Activated CD8-positive, alpha-beta memory T cell treated with anti-CD3 and anti-CD28 coated beads, Interleukin-2, amount 10 ng/mL, durations not matched to agents 7 days and 5 days (primary cell): ENCODE measurements at places on chromosomes 2 and 18.
A peak's percentile ranks its signal among the peaks of the same experiment; 100 is the strongest.

GRCh38 chr2:240514631-240515030 is 43.2 kb downstream of the ANKMY1 start:
- no peak for DNase-seq

GRCh38 chr2:105919826-105920225 is 175.1 kb downstream of the NCK2 start:
- peak; percentile 59 for DNase-seq

- DNase-seq, result no peak
Observed at GRCh38 chr18:71301596-71301995, 1012.8 kb downstream of the SOCS6 start.

- DNase-seq, result no peak
Observed at GRCh38 chr18:48828194-48828545, 122.6 kb downstream of the SMAD7 start.

DNA sequence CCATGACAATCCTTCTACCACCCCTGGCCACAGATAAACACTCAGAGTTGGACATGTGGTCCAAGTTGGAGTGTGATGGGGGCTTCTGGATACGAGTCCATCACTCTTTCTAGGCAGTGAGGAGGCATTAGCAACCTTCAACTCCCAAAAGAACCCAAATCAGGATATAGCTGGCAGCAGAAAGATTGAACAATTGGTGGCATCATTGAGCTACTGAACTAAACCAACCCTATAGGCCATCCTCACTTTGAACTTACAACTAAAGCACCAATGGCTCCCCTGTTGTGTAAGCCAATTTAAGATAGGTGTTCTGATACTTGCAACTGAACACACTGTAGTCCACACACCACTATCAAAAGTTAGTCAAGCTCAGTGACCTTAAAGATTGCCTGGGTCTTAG is 24.0 kb upstream of the MARCO start:
- DNase-seq, result no peak

DNA sequence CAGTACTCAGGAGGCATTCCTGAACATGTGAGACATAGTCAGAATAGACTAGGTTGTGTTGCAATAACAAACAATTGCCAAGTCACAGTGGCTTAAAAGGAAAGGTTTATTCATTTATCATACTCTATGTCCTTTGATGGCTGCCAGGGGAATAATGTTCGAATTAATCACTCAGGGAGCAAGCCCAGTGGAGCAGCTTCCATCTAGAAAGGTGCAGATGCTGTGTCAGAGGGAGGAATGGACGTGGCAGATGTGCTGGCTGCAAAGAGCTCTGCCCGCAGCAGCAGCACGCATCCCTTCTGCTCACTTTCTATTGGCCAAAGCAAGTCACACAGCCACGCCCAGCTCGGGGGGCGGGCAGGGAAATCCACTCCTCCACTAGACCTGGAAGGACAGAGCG is 105.9 kb upstream of the AQP4 start:
- no peak for DNase-seq

- DNase-seq, result no peak
Observed at GRCh38 chr2:133733901-133734255, 165.6 kb upstream of the NCKAP5 start.

DNA sequence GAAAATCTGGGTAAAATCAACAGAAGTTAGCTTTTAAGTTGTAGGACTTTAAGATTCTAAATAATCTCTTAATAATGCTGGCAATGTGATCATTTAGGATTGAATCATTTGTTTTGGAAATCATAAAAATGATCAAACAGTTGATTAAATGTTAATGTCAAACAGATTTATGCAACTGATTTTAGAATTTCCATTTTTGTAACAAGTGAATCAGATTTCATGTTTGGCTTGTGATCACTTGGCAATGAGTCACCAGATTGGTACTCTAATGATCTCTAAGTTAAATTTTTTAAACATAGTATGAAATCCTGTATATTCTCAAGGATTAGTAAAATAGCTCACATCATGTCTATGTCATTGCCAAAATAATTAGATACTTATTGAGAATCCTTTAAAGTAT is 50.1 kb upstream of the UNC80 start:
- DNase-seq, result no peak

- DNase-seq, result peak; percentile 83
Observed at GRCh38 chr2:234288974-234289455, 207.9 kb downstream of the ARL4C start.

GRCh38 chr2:237250599-237250998 is 163.4 kb downstream of the COL6A3 start:
- DNase-seq, result no peak

- DNase-seq, result no peak
Observed at GRCh38 chr2:106339609-106340008, 128.6 kb downstream of the RGPD3 start.

DNA sequence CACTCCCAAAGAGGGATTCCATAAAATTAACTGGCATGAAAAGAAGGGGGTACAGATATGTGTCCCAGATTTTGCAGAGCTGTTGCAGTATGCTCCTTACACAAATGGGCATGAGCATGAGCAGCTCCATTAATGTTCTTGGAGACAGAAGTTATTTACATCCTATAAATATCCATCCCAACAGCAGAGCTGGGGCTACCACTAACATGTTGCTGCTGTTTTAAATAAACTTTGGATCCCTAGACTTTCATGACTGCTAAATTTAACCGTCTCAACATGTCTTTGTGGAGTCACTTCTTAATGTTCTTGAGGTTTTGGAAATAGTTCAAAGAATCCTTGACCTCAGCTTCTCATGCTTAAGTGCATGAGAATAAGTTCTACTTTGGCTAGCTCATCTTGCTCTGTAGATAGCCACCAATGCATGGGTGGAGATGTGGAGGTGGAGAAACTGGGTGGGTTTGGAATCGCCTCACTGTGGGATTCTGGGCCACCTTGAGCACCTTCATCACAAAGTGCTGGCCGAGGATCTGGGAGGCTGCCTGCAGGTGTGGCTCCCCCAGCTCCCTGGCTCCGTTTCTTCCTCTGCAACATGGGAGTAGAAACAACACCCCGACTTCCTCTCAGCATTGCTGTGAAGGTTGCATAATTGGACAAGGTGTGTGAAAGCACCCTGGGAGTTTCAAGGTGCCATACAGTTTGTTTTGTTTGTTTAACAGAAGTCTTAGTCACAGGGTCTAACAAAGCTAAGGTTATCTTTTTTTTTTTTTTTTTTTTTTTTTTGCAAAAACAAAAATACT is 307.2 kb downstream of the MYCN start:
- DNase-seq, result no peak

DNA sequence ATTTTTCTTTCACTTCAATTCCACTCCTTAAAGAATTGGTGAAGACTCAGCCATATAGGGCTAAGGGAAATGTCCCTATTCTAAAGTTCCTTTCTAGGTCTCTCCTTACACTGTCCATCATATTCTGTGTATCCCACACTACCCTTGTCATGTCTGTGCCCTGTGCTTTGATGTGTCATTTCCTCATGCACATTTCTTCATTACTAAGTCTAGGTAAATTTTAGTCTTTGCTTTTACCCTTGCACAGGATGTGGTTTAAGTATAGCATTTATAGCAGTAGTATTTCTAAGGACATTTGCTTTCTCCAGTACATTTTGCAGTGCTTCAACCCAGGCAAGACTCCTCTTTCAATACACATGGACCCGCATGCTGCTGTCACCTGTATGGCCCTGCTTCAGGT is 221.5 kb upstream of the ACVR2A start:
- no peak for DNase-seq

DNA sequence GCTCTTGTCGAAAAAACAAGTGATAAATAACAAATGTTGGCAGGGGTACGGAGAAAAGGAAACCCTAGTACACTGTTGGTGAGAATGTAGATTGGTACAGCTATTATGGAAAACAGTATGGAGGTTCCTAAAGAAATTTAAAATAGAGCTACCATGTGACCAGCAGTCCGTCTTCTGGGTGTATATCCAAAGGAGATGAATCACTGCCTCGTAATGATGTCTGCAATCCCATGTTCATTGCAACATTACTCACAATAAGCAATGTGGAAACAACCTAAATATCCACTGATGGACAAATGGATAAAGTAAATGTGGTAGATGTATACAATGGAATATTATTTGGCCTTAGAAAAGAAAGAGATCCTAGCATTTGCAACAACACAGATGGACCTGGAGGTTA is 50.6 kb downstream of the SLC16A14 start:
- no peak for DNase-seq

- no peak for DNase-seq
Observed at GRCh38 chr2:121333231-121333630, 48.2 kb upstream of the TFCP2L1 start.

GRCh38 chr2:239876271-239876947 is 148.7 kb downstream of the NDUFA10 start:
- DNase-seq, result peak; percentile 26

DNA sequence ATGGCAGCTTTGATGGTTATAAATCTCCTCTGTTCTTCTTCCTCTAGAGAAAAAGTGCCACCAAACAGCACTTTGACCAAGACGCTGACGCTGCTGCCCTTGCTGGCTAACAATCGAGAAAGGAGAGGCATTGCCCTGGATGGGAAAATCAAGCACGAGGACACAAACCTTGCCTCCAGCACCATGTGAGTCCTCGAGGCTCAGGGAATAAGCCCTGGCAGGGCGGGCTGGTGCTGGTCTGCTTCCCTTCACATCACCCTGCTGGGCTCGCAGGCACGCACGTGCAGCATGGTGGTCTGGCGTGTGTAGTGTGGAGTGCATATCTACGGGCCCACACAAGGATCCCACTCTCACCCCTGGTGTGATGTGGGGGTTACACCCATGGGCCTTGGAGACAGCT is 19.4 kb upstream of the DGKD start:
- DNase-seq, result no peak

GRCh38 chr2:119432851-119433522 is 1.3 kb downstream of the TMEM37 start:
- DNase-seq, result no peak

- no peak for DNase-seq
Observed at GRCh38 chr2:1802046-1802445, 57.7 kb upstream of the PXDN start.

DNA sequence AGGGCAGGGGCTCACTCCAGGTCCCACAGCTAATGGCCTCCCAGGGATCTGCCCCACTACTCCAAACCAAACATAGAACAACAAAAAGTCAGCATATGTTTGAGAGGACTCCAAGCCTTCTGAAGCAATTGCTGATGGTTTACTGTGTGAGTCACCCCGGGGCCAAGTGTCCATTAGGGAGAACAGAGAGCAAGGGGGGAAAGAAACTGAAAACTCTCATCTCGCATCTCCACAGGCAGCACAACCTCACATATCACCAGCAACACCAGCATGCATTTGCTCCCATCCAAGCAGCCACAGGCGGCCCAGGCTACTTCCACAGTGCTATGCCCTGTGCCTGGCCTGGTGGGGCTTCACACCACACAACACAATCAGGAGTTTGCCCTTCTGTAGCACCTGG is 39.1 kb downstream of the CYRIA start:
- no peak for DNase-seq

DNA sequence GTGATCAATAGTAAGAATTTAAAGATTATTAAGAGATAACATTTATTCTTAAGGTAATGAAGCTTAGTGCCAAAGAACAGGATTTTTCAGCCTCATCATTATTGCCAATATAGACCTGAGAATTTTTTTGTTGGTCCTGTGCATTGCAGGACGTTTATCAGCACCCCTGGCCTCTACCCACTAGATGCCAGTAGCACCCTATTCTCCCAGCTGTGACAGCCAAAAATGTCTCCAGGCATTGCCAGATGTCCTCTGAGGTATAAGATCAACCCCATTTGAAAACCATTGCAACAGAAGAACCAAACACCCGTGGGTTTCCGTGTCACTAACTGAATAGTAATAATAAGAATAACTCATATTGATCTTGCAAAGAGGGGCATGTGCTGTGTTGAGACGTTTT is 700.0 kb upstream of the SOX11 start:
- no peak for DNase-seq

DNA sequence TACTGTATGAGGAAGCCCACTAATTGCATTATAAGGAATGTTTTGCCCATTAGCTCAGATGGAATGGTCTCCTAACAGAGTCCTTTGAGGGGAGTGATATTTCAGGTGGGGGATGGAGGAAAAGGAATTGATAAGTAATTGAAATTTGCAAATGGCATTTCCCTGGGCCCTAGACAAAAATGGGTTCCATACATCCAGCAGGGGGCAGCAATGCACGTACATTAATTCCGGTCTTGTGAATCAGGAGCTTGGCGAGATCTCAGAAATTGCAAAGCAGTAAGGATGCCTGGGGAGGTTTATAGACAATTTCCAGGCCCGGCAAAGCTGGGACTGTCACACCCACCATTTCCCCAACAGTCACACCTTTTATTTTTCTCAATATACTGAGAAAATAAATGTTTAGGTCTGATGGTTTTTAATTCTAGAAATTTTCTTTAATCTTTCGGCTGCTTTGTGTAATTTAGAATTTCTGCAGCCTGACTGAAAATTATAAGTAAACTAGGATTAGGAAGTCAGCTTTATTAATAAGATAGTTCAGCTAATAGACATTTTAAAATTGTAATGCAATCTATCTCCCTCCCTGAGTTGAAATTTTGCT is 122.8 kb downstream of the LYPD1 start:
- peak; percentile 57 for DNase-seq

DNA sequence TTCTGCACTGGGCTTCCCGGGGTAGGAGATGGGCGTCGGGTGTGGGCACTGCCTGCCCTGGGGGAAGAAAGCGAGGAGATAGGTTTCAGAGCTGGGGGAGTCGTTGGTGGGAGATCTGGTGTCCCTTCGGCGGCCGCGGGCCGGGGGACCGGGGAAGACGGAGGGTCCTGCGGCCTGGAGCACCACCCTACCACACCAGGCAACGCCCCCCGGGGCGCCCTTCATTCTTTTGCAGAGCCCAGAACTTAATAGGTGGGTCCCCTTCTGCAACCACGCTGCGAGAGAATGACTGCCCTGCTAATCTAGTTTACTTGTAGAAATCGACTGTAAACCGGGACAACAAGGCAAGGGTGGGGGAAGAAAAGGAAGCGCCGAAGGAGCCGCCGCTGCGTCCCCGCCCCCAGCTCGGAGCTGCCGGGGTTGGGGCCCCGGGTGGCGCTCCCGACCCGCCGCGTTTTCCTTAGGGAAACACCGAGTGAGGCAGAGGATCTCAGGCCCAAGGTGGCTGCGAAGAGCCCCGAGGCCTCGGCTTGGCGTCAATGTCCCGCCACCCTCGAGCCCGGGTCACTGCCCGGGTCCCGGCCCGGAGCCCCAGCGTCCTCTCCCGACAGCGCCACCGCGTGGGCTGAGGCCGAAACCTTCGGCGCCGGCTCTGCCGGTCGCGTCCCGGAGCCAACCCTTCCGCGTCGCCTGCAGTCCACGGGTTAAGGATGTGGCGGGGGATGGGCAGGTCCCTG is 5.4 kb upstream of the SATB2 start:
- no peak for DNase-seq

GRCh38 chr18:45916302-45916701 is 50.8 kb downstream of the EPG5 start:
- no peak for DNase-seq

DNA sequence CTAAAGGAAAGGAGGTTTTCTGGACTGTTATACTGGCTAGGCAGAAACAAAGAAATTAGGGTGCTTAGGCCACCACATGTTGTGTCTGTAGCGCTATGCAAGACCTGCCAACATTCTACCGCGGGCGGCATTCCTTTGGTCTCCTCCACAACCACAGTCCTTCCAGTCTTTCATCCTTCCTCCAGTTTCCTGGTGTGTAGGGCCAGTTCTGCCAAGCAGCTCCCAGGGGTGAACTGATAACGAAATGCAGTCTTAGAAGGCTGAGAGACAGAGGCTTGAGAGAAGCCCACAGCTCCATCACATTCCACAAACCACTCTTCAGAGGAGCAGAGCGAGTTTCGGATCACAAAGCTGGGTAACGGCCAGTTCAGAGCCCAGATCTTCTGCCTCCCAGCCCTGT is 19.5 kb upstream of the CXXC1 start:
- DNase-seq, result no peak

- no peak for DNase-seq
Observed at GRCh38 chr2:190564838-190565237, 30.3 kb upstream of the NEMP2 start.
